ENCODE measurements at places on chromosomes 1 and 21.

GRCh38 chr1:13948888-13949391 is 249.0 kb downstream of the PRDM2 start:
- peak; percentile 77 for DNase-seq

GRCh38 chr1:225911191-225912130 is 12.6 kb downstream of the PYCR2 start:
- DNase-seq: no peak

GRCh38 chr1:87140831-87141540 is 187.7 kb upstream of the LMO4 start:
- DNase-seq: peak; percentile 46

- DNase-seq: no peak
Measured at GRCh38 chr21:17900990-17901385, 81.8 kb upstream of the C21orf91 start.

- no peak for DNase-seq
Measured at GRCh38 chr21:43192501-43193081, 23.8 kb downstream of the CRYAA start.

- DNase-seq: no peak
Measured at GRCh38 chr21:34970566-34970965, 78.5 kb downstream of the RUNX1 start.

DNA sequence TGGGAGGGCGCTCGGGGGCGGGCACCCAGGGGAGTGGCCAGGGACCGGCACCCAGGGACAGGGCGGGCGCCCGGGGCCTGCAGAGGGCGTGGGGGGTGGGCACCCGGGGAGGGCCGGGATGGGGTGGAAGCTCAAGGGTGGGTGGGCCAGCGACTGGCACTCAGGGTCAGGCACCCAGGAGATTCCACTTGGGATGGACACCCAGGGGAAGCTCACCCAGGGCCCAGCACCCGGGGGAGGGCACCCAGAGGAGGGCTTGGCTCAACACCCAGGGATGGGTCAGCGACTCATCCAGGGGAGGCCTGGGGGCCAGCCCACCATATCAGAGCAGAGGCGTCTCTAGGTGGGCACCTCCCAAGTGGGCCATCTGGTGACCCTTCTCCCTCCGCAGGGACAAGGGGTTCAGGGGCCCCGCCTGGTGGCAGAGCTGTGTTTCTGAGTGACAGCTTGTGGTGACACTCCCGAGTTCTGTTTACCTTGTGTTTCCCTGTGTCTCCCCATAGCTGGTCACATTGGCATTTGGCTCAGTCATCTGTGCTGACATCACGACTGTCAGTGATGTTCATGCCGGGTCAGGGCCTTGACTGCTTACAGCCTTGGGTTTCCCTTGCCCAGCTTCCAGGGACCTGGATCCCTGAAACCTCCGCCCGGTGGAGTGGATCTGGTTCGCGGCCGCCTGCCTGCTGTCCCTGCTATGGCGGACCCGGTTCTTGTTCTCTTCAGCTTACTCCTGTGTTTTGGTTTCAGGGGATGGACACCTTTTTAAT is 749 bp downstream of the IBA57 start:
- peak; percentile 66 for DNase-seq

DNA sequence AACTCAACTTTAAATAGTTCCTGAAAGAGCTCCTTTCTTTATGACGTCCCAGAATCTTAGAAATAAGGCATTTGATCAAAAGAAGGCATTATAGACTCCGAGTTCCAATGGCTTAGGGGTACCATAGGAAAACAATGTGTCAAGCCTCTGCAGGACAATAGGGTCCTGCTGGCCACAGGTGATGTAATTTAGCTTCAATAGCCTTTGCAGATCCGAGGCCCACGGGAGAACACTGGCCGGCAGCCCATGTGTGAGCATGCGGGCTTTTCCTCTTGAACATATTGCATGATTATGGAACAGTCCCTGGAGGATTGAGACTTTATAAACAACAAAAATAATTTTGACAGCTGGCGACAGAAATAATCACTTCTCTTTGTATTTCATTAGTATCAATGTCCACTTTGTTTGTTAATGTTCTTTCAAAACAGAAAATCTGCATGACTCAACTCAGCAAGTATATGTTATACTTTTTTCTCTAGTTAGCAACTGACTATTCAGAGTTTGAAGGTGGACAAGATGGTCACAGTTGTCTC is 49.0 kb upstream of the NR5A2 start:
- DNase-seq: no peak

- DNase-seq: no peak
Measured at GRCh38 chr1:213331631-213332175, 280.7 kb downstream of the RPS6KC1 start.

- no peak for DNase-seq
Measured at GRCh38 chr1:238404921-238405320, 514.2 kb upstream of the ZP4 start.

DNA sequence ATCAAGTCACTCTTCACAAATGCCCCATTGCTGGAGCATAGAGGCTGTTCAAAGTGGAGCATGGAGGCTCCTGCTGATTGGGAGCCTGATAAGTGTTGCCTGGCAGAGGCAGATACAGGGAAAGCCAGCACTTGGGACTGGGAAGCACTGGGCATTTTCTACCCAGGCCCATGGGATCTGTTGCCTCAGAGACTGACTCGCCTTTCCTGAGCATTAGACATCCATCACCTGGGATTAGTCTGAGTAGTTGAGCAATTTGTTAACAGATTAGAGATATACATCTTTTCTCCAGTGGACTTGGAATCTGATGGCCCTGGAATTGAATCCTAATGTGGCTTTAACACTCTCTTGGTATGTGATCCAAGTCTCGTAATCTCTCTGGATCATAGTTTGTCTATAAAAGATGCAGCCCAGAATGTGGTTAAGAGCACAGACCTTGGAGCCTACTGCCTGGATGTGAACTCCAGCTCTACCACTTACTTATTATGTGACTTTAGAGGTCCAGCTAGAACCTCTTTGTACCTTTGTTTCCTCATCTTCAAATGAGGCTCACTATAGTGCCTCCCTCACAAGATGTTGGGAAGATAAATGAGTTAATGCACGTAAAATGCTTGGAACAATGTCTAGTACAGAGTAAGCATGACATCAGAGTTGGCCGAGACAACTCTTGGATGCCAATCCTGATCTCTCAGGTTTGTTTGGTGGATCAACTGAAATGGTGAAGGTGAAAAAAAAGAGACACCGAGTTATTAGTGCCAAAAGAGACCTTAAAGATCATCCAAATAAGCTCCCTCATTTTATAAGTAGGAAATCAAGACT is 38.3 kb upstream of the NRDC start:
- DNase-seq: peak; percentile 34

DNA sequence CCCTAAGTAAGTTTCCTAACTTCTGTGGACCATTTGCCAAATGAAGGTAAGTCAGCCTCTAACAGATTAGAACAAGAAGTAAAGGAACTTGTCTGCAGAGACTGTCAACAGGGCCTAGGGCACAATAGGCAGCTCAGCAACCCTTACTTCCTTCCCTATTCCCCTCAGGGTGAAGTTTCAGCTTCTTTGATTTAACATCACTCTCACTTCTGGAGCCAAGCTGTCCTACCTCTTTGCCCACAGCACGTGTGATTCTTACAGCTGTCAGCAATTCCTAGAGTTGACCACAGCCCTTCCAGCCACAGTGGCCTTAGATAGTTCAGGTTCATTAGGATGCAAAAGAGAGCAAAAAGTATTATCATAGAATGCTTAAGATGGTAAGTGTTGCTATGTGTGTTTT is 7.6 kb upstream of the EIF4G3 start:
- no peak for DNase-seq

- peak; percentile 30 for DNase-seq
Measured at GRCh38 chr1:117757668-117758067, 151.8 kb downstream of the TENT5C start.

DNA sequence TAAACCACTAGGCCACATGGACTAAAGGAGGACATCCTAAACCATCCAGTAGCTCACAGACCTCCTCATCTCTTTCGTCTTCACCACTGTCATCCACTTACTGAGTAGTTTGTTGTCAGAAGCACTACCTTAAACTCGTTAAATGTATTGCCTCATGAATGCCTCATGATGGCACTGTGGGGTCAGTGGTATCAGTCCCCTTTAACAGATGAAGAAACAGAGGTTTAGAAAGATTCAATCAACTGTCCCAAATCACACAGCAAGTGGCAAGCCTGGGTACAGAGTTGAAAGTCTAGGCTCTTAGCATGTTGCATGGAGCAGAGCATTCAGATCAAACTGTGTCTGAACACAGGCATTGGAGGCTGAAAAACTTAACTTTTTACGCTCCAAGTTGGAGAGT is 183.6 kb upstream of the KIAA0040 start:
- DNase-seq: peak; percentile 52

GRCh38 chr1:186463926-186464325 is 3.0 kb upstream of the PDC start:
- DNase-seq: no peak

- no peak for DNase-seq
Measured at GRCh38 chr1:94395231-94395630, 23.0 kb upstream of the ABCD3 start.

DNA sequence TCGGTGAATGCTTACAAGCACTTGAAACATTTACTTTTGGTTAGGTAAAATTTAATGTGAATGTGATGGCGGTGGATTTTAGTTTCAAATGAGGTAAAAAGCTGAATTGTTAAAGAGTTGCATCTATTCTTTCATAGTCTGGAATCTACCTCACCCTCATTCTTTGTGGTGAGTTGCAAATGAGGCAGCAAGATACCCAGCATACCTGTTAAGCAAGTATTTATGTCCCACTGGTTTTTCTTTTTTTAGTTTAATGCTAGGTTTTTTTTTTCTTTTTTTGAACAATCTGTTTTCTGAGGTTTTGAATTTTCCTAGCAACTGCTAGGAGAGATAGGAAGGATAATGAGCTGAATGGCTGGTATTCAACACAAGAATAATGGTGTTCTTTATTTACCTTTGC is 127.9 kb upstream of the CACYBP start:
- DNase-seq: no peak

DNA sequence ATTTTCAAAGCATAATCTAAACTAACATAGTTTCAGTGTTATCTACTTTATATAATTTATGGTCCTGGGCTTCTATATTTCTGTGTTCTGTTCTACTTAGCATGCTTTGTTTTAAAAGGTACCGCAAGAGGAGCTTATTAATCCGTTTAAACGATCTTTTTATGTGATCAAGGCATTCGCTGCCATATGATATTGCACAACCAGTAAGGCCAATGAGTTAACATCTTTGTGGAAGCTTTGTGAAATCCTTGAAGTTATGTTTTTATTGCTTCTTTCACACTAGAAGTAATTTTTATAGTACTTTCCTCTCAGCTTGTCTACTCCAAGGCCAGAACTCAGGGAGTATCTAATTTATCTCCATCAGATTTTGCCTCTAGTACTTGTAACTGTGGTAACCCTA is 8.9 kb downstream of the LRRC8C start:
- no peak for DNase-seq

DNA sequence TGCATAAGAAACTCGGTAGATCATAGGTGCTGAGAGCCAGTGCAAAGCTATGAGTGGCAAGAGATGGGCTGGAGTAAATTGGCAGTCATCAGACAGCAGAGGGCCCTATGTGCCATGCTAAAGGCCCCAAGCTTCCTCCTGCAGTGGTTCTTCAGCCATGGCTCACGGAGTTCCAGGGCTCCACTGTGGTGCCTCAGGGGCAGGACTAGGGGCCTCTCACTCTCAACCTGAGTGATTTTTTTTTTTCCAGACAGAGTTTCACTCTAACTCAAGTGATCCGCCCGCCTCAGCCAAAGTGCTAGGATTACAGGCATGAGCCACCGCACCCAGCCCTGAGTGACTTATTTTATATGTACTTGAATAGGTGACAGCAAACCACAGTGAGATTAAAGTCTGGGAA is 10.4 kb upstream of the GJA8 start:
- peak; percentile 27 for DNase-seq

DNA sequence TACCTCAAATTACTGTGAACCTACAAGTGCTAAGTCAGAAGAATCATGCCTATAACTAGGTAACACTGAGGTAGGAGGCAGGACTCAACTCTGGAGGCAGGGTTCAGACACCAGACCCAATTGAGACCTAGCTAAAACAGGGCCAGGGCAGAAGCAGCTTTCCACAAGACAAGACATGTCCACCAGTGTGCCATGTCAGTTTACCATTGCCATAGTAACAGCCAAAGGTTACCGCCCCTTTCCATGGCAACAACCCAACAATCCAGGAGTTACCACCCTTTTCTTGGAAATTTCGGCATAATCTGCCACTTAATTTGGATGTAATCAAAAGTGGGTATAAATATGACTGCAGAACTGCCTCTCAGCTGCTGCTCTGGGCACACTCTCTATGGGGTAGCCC is 432.3 kb downstream of the DPYD start:
- peak; percentile 78 for DNase-seq

GRCh38 chr1:87583459-87583858 is 254.8 kb downstream of the LMO4 start:
- DNase-seq: no peak

DNA sequence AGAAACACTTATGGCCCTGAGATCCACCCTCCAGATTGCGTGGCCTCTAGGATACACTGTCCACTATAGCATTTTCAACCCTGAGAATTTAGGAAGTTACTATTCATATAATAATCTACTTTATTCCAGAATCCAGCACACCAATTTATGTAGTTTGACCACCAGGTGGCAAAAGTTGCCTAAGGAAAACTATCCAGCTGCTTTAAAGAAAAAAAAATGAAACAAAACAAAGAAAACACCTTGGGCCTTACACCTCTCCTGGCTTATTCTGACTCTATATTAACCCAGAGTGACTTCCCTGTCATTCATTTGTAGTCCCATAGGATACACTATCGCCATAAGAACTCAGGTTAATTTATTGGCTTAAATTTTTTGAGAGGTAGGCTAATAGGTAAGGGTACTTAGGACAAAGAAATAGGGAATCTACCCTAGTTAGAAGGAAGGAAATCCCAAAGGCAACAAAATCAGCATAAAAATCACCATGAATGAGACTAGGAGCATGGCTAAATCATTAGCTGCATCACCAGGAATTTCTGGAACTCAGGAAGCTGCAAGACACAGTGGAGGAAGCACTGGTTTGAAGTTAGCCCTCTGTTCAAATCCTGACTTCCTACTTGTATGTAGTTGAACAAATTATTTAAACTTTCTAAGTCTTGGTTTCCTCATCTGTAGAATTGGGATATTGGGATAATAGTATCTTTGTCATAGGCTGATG is 107.5 kb downstream of the SPAG17 start:
- DNase-seq: peak; percentile 63

- DNase-seq: peak; percentile 90
Measured at GRCh38 chr1:178011465-178011828, 41.6 kb upstream of the SEC16B start.

GRCh38 chr1:156760092-156760795 is 7.1 kb upstream of the PRCC start:
- DNase-seq: no peak

GRCh38 chr21:38598413-38598812 is 100.1 kb upstream of the ERG start:
- DNase-seq: no peak

DNA sequence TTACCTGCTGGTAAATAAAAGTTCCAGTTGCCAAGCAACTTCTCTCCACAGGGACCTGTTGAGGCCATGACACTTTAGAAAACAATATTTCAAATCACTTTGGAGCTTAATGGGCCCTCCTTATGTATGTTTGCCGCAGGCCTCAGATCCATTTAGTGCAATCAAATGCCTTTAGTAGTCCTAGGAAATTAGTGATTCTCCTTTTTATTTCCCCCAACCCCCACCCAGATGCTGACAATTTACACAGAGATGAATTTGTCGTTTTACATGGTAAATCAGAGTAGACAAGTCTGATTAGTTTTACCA is 83.6 kb downstream of the CLIC4 start:
- DNase-seq: no peak

- DNase-seq: no peak
Measured at GRCh38 chr1:20325407-20325843, 34.8 kb downstream of the VWA5B1 start.

GRCh38 chr1:117244306-117244705 is 33.6 kb upstream of the VTCN1 start:
- no peak for DNase-seq

All from MCF 10A (cell line).